Thymus (tissue), 14 donors: ENCODE measurements at places on chromosomes 5 and 9. TPM values are rescaled to one million over a fixed set of nuclear protein-coding genes. Genes with fewer than 3 reads are reported as not detected.
A peak's percentile ranks its signal among the peaks of the same experiment; 100 is the strongest.

The PPP2R2B gene
- polyA plus RNA-seq = 3.2 TPM

The MRPS27 gene
- 27.9 TPM for polyA plus RNA-seq

The BAAT gene
- 0.11 TPM for polyA plus RNA-seq

DNA sequence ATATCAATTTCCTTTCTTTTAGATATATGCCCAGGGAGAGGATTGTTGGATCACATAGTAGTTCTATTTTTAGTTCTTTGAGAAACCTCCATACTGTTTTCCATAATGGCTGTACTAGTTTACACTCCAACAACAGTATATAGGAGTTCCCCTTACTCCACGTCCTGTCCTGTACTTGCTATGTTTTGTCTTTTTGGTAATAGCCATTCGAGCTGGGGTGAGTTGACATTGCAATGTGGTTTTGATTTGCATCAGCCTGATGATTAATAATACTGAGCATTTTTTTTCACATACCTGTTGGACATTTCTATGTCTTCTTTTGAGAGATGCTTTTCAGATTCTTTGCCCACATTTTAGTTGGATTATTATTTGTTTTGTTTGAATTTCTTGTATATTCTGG is 445.9 kb downstream of the NTRK2 start:
- H3K27ac ChIP-seq = no peak overlapping the region
- DNase-seq = no peak
- no peaks in the 10 kb centered on the region for H3K4me1 ChIP-seq
- H3K36me3 ChIP-seq = no peaks in the 10 kb centered on the region
- no peak overlapping the region for H3K4me3 ChIP-seq

GRCh38 chr5:159819591-159820411 is 96.5 kb upstream of the ADRA1B start:
- no peak overlapping the region for H3K27ac ChIP-seq
- H3K4me1 ChIP-seq = no peaks in the 10 kb centered on the region
- no peak overlapping the region for H3K4me3 ChIP-seq
- no peaks in the 10 kb centered on the region for H3K36me3 ChIP-seq
- H3K27me3 ChIP-seq = no peaks in the 10 kb centered on the region
- no peak for DNase-seq

GRCh38 chr5:138789771-138790242 is 36.6 kb downstream of the CTNNA1 start:
- DNase-seq = peak; percentile 26
- no peaks in the 10 kb centered on the region for H3K36me3 ChIP-seq
- no peak overlapping the region for H3K4me3 ChIP-seq
- H3K27ac ChIP-seq = no peak overlapping the region
- no peaks in the 10 kb centered on the region for H3K4me1 ChIP-seq

GRCh38 chr5:54017580-54017979 is 292.8 kb downstream of the ARL15 start:
- no peak overlapping the region for H3K27ac ChIP-seq
- no peaks in the 10 kb centered on the region for H3K27me3 ChIP-seq
- H3K36me3 ChIP-seq = no peaks in the 10 kb centered on the region
- H3K4me3 ChIP-seq = no peak overlapping the region
- no peaks in the 10 kb centered on the region for H3K4me1 ChIP-seq
- no peak for DNase-seq

- H3K4me3 ChIP-seq = no peak overlapping the region
- H3K27me3 ChIP-seq = peaks cover 8% of the 10 kb centered on the region
- H3K27ac ChIP-seq = no peak overlapping the region
Measured at GRCh38 chr5:149675610-149676201, 54.4 kb upstream of the PPARGC1B start.
